ACHN (cell line): ENCODE measurements at places on chromosomes 2 and 18.

DNA sequence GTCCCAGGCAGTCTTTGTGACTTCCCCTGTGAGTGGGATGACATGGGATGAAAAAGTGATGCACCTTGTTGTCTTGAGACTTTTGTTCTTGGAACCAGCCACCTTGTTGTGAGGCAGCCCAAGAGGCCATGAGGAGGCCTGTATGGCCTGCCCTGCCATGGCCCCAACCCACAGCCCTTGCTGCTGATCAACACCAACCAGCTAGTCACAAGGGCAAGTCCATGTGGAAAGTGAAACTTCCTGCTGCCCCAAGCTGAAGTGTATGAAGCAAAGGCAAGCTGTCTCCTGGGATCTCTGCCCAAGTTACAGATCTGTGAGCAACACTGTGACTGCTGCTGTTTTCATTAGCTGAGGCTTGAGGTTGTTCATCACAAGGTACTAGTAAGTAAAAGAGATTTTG lies 21.6 kb downstream of the TMEM18 start:
- no peak for DNase-seq

DNA sequence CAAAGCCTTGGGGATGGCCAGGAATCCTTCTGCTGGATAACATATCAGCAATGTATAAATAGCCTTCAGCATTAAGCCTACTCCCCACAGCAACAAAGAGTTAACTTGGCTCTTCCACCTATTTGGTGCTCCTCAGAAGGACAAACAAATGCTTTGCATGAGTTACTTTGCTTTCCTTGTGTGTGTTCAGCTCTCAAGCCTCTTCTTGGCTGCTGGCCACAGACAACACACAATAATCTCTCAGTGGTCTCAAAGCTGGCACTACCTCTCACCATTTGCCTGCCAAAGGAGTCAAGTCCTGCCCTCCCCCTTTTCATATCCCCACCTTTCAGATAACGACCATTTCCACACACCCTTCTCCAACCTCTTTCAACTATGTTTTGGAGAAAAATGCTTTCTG lies 17.5 kb downstream of the FTCDNL1 start:
- no peak for DNase-seq

DNA sequence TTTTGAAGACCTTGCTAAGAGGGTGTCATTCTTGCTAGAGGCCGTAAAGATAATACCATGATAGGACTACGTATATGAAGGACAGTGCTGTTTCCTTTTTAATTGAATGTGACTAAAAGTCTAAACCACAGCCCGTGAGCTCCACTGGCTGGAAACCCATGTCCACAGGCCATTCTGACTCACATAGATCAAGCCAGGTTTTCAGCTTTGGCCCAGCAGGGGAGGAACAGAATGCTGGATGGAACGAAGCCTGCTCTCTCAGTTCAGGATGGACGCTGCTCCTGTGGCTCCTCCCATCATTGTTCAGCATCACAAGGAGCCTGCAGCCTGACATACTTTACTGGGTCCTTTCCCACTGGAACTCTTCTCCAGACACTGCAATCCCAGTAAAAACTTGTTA lies 47.6 kb downstream of the ALPK2 start:
- DNase-seq, result peak; percentile 85

DNA sequence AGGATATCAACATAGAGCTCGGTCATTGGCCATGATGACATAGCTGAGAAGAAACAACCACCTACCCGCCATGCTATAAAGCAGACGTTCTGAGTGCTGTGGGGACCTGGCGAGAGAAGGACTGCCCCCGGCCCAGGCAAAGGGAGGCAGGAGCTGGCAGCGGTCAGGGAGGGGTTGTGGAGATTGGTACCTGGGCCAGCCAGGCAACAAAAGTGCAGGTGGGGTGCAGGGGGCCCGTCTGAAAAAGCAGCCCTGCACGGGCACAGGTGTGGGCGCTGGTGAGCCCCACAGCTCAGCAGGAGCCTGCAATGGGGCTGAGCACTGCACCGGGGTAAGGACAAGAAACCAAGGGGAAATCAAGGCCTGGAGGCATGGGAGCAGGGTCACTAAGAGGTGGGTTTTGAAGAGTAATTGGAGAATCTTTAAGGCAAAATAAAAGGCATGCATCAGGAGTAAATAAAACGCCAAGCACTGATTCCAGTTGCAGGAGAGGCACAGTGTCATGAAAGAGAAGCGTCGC lies 464.0 kb downstream of the EIPR1 start:
- DNase-seq, result no peak

DNA sequence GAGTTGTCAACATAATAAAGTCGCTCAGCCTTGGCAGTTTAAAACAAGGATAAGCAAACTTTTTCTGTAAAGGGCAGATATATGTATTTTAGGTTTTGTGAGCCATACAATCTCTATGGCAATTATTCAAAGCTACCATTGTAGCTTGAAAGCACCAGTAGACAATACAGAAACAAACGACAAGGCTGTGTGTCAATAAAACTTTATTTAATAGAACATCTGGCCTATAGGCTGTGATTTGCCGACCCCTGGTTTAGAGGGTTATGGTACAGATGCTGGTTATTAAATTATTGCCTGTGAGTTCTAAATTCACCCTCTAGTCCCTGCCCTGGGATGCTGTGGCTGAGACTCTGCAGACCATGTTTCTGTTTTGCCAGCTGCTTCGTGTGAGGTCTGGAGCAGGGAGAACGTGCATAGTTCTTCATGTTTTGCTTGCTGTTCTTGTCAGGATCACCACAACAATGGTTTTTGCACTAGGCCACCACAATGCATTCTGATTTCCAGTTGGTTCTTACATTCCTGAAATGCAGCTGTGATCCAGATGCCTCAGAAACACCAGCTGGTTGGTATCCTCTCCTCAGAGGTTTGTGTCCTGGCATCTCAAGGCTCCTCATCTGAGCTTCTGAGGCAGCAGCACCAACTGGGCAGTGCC lies 46.6 kb downstream of the ICOS start:
- no peak for DNase-seq

DNA sequence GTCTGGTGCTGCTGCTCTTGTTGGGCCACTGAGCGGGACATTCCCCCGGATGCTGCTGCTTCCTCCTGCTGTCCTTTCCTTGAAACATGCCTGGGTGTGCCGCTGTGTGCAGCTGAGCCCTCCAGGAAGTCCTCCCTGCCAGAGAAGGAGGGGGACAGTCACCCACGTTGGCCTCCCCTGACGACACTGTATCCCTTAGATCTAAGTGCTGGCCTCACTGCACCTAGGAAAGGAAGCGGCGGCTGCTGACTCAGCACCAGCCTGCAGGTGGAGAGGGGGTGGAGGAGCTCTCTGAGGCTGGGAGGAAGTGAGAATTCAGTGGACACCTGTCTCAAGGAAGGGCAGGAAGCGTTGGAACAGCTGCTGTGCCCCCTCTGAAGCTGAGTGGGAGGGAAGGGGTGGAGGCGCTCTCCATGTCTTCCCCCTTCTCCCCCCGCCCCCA lies 239.8 kb downstream of the HAUS1 start:
- no peak for DNase-seq

DNA sequence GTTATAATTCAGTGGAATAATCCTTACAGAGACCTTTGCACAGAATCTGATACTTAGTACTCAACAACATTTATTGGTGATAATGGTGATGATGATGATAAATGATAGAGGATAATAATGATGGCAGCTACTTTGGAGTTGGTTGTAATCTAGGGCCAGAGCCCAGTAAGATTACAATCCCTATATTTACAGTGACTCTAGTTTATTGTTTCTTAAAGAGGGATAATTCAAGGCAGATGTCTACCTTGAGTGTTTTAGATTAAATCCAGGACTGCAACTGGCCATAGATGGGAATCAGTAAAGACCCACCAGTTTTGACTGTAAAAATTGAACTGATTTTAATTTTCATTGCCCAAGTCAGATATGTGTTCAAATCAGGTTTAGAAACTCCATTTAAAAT lies 813.9 kb upstream of the CNTNAP5 start:
- no peak for DNase-seq

GRCh38 chr2:174477759-174478158 lies 9.1 kb downstream of the GPR155 start:
- no peak for DNase-seq

DNA sequence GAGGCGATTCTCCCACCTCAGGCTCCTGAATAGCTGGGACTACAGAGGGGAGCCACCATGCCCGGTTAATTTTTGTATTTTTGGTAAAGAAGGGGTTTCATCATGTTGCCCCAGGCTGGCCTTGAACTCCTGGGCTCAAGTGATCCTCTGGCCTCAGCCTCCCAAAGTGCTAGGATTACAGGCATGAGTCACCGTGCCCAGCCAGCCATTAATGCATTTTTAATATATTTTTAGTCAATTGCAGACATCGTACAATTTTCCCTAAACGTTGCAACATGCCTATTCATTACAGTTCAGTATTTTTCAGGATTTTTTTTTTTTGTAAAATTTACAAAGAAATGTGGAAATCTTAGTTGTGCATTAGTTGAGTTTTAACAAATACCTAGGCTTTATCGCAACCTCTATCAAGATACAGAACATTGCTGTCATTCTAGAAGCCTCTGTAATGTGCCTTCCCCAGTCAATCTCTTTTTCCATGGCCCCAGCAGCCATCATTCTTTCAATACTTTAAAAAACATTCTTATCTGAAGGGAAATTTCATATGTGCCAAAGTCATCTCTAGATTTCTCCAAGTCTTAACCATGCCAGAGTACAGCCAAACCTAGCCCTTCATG lies 14.7 kb downstream of the NABP1 start:
- DNase-seq, result no peak

GRCh38 chr2:226137201-226137811 lies 662.3 kb downstream of the IRS1 start:
- DNase-seq, result peak; percentile 16

GRCh38 chr2:238731961-238732360 lies 115.9 kb upstream of the TWIST2 start:
- DNase-seq, result no peak

GRCh38 chr2:177533253-177533652 lies 140.7 kb downstream of the AGPS start:
- no peak for DNase-seq

DNA sequence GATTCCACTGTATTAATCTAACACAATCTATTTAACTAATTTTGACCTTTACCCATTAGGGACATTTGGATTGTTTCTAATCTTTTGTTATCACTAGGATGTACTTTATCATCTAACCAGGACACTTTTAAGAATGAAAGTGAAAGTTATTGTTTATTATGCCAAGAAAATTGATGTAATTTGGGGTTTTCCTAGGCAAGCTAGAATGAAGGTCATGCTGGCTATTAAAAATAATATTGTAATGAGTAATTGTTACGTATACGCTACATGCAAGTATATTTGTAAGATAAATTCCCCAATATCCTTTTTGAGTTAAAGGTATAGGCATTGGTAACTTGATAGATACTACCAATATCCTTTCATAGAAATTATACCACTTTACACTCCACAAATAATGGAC lies 74.6 kb downstream of the COL5A2 start:
- no peak for DNase-seq

DNA sequence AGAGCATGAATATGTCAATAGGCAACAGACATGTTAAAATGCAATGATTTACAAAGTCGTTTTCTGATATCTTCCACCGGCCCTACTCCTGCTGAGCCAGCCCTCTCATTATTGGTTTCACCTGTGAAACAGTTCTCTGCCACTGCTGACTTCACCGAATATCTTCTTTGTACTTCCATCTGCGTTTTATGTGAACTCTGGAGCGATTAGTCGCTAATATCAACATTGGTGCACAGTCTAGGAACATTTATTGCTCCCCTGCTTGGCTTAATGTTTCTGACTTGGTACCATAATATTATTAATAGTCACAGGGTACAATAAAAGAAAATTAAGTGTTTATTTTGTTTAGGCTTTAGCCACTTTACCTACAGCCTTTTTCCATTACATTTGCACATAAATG lies 105.5 kb downstream of the NCKAP5 start:
- no peak for DNase-seq

GRCh38 chr2:121803503-121803902 lies 48.1 kb downstream of the TSN start:
- DNase-seq, result no peak

GRCh38 chr2:147250652-147251356 lies 594.0 kb upstream of the ACVR2A start:
- DNase-seq, result no peak

GRCh38 chr18:28128659-28128980 lies 48.3 kb downstream of the CDH2 start:
- no peak for DNase-seq

DNA sequence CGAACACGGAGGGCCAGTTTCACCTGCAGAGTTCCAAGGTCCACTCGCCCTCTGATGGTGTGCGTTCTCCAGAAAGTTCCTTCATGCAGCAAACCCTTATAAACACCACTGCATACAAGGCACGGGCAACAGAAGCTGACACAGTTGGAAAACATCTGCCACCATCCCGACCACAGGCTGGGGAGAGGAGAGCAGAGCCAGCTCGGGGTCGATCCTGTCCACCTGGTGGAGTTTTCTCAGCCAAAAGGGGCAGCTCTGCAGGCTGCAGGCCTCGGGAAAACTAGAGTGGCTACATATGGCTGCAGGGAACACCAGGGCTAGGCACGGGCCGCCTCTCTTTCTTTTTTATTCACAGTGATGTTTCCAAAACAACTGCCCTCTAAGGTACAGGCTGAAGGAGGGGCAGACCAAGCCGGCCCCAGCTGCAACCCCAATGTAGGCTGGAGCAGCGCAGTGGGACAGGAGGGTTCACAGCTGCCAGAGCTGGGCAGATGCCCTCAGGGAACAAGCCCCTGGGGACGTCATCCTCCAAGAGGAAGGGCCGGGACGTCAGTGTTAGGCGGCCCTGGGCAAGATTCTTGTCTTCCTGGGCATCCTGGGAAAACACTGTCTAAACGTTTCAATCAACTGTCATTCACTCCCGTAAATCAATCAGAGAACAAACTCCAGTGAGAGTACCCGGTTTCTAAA lies 274.7 kb downstream of the TWIST2 start:
- DNase-seq, result no peak

GRCh38 chr2:232447638-232448303 lies 8.2 kb upstream of the ALPI start:
- no peak for DNase-seq

- no peak for DNase-seq
These were observed 34.5 kb downstream of the METTL8 start for GRCh38 chr2:171399292-171399691.

- DNase-seq, result no peak
These were observed 161.1 kb downstream of the CAMKMT start for GRCh38 chr2:44522846-44523245.

DNA sequence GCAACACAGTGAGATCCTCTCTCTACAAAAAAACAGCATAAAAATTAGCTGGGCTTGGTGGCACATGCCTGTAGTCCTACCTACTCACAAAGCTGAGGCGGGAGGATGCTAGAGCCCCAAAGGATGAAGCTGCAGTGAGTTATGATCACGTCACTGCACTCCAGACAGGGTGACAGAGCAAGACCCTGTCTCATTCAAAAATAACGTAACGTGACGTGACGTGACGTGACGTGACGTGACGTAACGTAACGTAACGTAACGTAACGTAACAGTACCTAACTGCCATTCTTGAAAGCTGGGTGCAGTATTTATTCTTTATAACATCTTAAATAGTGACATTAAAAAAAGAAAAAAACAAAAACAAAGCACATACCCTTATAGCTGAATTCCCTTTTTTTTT lies 51.7 kb downstream of the NOL10 start:
- no peak for DNase-seq

- no peak for DNase-seq
These were observed 286.4 kb downstream of the TXNL1 start for GRCh38 chr18:56351911-56352500.

- DNase-seq, result no peak
These were observed 10.0 kb upstream of the VPS54 start for GRCh38 chr2:64029116-64029665.
